ENCODE measurements at places on chromosomes 11 and 22.
A peak's percentile ranks its signal among the peaks of the same experiment; 100 is the strongest.

- DNase-seq: peak; percentile 58
Observed at GRCh38 chr11:124863137-124863825, 2.0 kb upstream of the ROBO3 start.

DNA sequence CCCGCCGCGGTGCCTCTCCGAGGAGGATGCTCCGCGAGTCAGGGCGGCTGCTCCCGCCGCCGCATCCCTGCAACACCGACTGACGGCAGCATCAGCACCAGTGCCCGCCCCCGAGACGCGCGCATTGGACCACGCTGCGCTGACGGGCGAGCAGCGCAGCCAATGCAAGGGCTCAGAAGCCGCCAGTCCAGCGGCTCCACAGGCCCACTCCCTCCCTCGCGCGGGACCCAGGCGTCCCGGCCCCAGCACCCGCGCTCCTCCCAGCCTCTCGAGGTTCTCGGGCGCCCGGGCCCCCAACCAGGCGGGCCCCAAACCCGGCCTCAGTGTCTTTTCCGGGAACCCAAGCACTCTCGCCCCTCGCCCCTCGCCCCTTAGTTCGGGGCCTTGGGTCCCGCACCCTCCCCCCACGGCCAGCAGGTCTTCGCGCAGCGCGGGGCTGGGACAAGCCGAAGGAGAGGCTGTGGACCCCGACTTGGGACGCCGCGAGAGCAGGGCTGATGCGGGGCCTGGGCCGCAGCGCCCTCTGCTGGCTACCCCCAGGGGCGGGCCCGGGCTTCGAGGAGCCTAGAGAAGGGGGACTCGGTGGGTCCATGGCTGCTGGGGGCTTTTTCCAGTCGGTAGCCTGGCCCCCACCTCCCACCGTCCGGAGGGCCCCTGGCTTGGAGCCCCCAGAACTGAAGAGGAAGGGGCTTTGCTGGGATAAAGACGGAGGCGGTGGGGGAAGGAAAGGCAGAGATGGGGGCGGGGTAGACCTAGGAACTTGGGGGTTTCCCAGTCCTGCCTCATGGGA lies at the start of gene NRXN2:
Gene NRXN2, minus strand, starts transcription at position 81 of the 790 bp plus-strand sequence. CDS start 9,498 bp downstream, outside the sequence.
- DNase-seq: peak; percentile 78

DNA sequence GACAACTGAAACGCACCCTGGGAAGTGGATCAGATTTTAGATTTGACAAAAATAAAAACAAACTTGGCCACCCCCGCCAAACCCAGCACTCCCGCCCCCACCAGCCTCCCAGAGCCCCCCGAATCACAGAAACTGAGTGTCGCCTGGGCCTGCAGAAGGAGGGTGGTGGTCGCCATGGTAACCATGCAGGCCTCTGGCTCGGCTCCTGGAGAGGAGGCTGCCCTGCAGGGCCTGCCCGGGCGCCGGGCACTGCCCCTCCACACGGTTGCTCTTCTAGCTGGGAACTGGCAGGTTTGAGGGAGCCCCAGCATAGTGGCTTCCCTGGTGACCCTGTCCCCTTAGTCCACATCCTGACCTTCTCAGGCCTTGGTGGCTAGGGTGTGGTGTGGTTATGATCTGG lies 19.3 kb downstream of the CACNA1I start:
- no peak for DNase-seq

GRCh38 chr11:19508165-19508564 lies 204.5 kb upstream of the NAV2 start:
- no peak for DNase-seq

GRCh38 chr11:29553990-29554389 lies 462.8 kb downstream of the KCNA4 start:
- no peak for DNase-seq

GRCh38 chr11:58926251-58926650 lies 13.0 kb upstream of the GLYATL1 start:
- no peak for DNase-seq

DNA sequence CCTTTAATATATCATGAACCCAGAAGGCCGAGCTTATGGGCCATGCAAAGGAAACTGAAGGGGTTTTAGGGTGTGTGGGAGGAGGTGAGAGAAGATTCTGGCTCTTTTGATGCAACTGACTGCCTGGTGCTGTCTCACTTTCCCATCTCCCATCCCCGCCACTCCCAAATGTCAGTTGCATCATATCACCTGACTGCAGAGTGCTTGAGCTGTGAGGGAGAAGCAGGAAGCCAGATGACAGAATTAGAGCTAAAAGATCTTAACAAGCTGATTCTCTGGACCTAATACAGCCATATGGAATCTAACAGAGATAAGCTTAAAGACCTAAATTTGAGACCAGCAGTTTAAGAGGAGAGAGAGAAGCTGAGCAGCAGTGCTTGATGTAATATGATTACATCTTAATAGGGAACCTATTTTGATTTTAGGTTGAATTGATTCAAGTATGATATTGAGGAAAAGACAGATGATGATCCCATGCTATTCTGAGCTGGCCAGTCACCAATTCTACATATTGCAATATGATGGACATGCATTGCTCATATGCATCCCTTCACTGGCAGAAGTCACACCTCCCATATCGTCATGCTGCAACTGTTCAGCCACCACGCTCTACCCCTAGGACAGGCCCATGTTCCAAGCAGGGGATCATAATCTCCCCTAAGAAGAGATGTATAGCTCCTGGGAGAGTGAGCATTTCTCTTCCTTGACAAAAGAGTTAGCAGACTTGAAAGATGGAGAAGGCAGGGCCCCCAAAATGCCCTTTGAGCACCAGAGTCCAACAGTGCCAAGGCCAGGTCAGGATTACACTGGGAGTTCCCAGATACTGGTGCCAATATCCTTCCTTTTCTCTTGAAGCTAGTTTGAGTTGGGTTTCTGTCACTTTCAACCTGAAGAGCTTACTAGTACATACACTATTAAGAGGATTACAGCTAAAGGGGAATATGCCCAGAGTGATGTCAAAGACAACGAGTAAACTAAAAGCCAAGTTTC lies 44.9 kb downstream of the PLEKHA7 start:
- no peak for DNase-seq

GRCh38 chr11:78228467-78228866 lies 39.7 kb downstream of the USP35 start:
- DNase-seq: peak; percentile 27

DNA sequence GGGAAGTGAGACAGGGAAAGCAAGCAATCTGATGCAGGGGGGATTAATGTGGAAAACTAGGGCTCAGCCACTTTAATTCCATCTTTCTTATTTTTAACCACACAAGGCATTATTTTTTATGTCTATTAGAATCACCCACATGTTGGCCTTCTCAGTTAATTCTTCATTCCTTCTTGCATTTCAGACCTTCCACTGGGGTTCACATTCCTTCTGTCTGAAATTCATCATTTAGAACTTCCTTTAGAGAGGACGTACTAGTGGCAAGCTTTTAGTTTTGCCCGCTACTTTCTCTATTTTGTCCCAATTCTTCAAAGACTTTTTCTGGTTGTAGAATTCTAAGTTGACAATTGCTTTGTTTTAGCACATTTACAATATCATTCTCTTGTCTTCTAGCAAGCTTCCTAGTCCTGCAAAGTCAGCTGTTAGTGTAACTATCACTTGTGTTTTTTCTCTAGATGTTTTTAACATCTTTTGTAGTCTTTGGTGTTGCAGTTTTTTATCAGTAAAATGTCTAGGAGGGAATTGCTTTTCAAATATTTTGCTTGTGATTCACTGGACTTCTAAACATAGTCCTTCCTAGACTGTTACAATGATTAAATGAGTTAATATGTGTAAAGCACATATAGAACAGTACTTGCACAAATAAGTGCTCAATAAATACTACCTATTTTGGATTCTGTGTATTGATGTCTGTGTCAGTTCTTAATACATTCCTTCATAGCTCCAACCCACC lies 5.5 kb upstream of the NNMT start:
- no peak for DNase-seq

DNA sequence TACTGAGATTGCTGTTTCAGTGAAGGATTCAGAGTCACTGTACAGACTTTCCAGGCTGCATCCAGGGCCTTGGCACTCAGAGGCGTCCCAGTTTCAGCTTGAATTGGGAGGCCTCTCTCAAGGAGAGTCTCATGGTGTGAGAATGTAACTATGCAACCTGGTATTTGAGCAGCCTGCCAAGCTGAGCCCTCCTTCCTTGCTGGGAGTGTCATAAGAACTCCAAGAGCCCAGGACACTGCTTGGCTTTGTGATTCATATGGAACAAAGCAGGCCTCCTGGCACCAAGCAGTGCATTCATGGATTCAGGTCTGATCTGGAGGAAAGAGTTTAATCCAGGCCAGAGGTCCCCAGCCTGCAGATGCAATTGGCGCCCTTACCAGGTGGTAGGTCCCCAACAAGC lies 171.7 kb downstream of the DBX1 start:
- DNase-seq: peak; percentile 23

- DNase-seq: no peak
Observed at GRCh38 chr11:72599325-72600117, 74.7 kb downstream of the PDE2A start.

DNA sequence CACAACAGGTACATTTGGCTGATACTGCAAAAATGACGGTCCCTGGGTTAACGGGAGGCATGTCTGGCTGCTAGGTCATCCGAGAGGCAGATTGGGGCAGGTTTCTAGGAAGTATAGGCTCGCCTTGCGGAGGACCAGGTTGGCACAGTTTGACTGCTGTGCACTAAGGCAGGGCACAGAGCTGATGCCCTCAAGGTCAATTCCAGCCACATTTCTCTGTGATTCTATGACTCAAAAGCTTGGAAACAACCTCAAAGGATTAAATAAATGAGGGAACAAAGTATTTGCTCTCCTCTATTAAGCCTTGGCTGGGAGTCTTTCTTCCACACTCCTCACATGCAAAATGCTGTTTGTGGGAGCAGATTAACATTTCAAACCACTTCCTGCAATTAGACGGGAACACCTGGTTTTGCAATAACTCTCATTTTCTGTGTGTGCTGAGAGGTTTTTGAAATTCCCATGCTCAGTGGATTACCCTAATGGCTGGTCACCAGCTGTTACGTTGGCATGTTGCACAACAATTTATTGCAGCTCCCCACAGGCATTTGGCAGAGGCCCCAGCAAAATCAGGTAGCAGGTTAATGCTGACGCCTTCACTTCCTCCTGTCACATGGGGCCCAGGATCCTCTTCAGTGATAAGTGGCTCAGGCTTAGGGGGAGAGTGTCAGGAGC lies 61.0 kb upstream of the PLET1 start:
- DNase-seq: peak; percentile 45

- DNase-seq: no peak
Observed at GRCh38 chr11:126862664-126863243, 137.8 kb downstream of the KIRREL3 start.

DNA sequence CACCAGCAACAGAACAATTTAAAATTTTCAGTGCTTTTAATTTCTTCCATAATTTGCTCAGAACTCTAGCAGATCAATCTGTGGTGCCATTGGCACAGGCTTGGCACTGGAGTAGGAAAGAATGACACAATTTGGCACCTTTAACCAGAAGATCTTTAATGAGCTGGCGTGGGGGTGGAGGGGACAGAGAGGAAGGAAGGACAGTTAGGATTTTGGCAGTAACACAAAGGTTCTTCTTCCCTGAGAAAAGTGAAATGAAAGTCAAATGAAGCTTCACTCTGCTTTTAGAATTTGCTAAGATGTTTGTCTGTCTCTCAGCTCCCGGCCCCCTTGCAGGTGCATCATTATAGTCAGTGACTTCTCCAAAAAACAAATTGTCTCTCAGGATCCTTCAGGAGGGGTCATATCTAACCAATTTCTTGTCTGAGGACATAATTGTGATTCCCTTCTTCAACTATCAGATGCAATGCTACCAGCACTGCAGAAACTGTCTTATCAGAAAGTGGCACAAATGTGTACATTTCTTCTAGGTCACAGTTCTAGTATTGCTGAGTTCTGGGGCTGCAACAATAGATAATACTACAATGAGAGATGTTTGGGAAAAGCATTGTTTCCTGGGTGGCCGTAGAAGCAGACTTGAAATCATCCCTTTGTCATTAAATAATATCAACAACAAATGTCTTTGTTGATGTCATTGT lies 66.8 kb downstream of the CSTPP1 start:
- DNase-seq: no peak

- no peak for DNase-seq
Observed at GRCh38 chr11:60857378-60858232, 1.9 kb upstream of the PTGDR2 start.

Data from lung (tissue), 17 donors.